ENCODE measurements at places on chromosomes 7 and 10. TPM values are rescaled to one million over a fixed set of nuclear protein-coding genes. Genes with fewer than 3 reads are reported as not detected.

GRCh38 chr7:2785071-2785500 lies 59.0 kb downstream of the GNA12 start:
- no peak for DNase-seq

ASIC3 gene
- polyA plus RNA-seq, result 0.11 TPM

GRCh38 chr7:2997014-2997413 lies 46.7 kb downstream of the CARD11 start:
- no peak for DNase-seq

DNA sequence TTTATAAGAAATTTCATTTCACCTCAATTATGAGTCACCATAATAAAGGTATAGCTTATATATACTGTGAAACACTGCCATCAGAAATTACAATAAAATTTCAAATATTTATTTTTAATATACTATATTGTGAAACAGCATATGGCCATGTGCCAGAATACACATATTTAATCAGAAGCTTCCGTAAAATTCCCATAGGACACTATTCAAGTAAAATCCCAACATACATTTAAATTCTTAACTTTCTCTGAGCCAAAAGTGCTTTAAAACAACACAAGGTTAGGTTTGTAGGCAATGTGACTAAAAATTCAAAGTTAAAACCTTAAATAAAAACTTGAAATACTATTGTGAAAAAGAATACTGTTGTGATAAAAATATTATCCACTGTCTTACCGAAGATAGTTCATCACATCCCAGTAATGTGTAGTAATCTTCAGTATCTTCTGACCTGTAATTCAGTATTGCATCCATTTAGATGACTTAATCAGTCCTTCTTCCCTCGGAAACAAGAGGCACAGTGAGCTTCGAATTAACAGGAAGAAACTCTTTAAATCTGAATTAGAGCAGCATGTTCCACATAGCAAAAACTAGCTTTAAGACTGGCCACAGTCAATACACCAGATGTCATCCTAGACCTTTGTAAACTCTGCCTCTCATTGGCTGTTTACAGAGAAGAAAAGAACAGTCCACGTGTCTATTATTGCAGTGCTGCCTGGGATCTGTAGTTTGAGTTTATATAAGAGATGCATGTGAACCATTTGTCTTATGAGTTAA lies at the start of gene DNAJC12:
DNAJC12 (minus strand) TSS at position 648 of the 774 bp plus-strand sequence; CDS start at position 471, 177 bp downstream.
- DNase-seq, result peak; percentile 30

- DNase-seq, result no peak
Measured at GRCh38 chr7:26388256-26388655, 96.6 kb downstream of the SNX10 start.

DNA sequence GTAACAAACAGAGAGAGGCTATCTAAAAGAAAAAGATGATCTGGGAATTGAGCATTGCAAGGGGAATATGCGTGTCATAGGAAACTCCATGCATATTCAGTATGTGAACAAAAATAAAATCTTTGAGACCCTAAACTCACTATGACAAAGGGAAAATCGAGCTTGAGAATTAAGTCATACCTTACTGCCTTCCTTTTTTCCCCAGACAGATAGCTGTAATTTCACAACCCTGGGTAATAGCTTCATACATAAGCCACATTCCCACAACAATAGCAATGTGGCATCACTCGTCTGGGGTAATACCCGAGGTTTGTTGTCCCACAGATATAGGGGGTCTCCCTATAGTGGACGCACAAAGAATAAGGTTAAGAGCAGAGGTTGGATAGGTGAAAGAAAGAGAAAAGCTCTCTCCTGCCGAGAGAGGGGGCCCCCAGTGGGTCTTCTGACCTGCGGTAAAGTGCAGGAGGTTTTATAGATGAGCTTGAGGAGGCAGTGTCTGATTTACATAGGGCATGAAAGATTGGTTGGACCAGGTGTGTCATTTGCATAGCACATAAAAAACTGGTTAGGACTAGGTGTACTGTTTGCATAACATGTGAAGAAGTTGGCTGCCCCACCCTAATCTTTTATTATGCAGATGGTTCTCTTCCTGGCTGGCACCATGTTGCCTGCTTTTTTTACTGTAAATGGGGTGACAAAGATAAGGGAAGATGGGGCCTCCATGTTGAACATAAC lies 11.6 kb downstream of the CYP3A43 start:
- DNase-seq, result no peak

GRCh38 chr7:76409537-76409936 lies at the start of gene SSC4D:
TSS of gene SSC4D (minus strand) at chr7:76409697. CDS start at chr7:76404439, 5,258 bp downstream.
- no peak for DNase-seq

OR2A5 gene
- polyA plus RNA-seq, result not detected

Data from AG04450 (cell line).